ENCODE measurements at places on chromosomes 11 and 22. TPM values are rescaled to one million over a fixed set of nuclear protein-coding genes. Genes with fewer than 3 reads are reported as not detected.

DNA sequence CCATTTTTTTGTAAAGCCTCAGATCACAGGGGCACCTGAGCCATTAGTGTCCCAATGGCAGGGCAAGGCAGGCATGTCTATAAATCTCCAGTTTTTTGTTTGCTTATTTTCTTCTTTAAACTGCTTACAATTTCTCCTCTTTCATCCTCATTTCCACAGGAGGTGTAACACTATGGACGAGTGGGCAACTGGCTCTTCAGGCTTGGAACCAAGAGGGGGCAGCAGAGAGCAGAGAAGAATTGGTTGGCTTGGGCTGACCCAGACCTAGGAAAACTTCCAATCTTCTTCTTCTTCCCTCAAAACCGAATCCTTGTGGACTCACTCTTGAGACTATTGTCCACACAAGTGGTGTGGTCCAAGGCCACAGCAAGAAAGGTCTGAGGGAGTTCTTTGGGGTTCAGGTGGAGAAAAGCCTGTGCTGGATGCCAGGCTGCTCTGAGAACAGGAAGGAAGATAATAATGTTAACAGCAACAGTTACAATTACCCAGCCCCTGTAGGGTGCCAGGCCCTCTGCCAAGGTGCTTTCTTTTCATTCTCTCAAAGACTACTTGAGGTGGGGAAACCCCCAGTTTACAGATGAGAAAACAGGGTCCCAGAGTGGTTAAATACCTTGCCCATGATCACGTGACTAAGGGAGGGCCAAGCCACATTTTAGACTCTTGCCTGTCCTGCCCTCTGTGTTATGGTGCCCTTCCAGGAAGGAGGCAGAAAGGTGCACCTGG, 70.7 kb upstream of the E2F8 start:
- peaks cover 4% of the 10 kb centered on the region for H3K4me1 ChIP-seq
- H3K36me3 ChIP-seq, result no peaks in the 10 kb centered on the region
- H3K27ac ChIP-seq, result no peak overlapping the region

- no peak overlapping the region for H3K27ac ChIP-seq
- DNase-seq, result no peak
- no peaks in the 10 kb centered on the region for H3K4me1 ChIP-seq
Observed at GRCh38 chr11:63589000-63589399, 25.2 kb downstream of the PLAAT3 start.

DNA sequence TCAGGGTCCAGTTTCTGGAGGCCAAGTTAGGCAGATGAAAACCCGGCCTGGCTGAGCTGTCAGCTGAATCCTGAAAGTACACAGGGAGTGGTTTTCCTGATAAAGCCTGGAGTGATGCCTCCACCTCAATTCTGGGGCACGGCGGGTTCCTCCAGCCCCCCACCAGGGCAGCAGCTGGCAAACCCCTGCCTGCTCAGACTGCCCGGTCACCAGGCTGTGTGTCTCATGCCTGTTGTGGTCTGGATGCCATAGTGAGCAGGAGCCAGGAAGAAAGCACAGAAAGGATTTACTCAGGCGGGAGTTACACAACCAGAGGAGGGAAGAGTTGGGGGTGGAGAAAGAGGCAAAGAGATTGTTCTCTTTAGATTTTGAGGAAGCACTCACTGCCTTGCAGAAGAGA, 119.9 kb upstream of the RASSF10 start:
- peak overlapping the region; percentile 66 for H3K27ac ChIP-seq
- no peaks in the 10 kb centered on the region for H3K27me3 ChIP-seq
- peak overlapping the region; percentile 35 for H3K4me3 ChIP-seq
- H3K36me3 ChIP-seq, result no peaks in the 10 kb centered on the region
- DNase-seq, result peak; percentile 60
- H3K4me1 ChIP-seq, result peaks cover 33% of the 10 kb centered on the region

GRCh38 chr11:3126207-3126865, 38.8 kb downstream of the OSBPL5 start:
- H3K27me3 ChIP-seq, result no peaks in the 10 kb centered on the region
- H3K4me1 ChIP-seq, result peaks cover 17% of the 10 kb centered on the region
- peaks cover 24% of the 10 kb centered on the region for H3K36me3 ChIP-seq
- DNase-seq, result no peak
- H3K4me3 ChIP-seq, result no peak overlapping the region

GRCh38 chr22:42188808-42189447, 58.3 kb upstream of the CYP2D6 start:
- no peak for DNase-seq
- H3K4me1 ChIP-seq, result peaks cover 4% of the 10 kb centered on the region
- no peaks in the 10 kb centered on the region for H3K27me3 ChIP-seq
- no peak overlapping the region for H3K27ac ChIP-seq

GRCh38 chr11:1230456-1231395, 7.9 kb downstream of the MUC5B start:
- H3K4me3 ChIP-seq, result no peak overlapping the region
- DNase-seq, result no peak
- H3K4me1 ChIP-seq, result no peaks in the 10 kb centered on the region
- no peaks in the 10 kb centered on the region for H3K27me3 ChIP-seq

- H3K4me1 ChIP-seq, result no peaks in the 10 kb centered on the region
- no peak for DNase-seq
- no peaks in the 10 kb centered on the region for H3K36me3 ChIP-seq
- H3K4me3 ChIP-seq, result no peak overlapping the region
- no peaks in the 10 kb centered on the region for H3K27me3 ChIP-seq
Observed at GRCh38 chr11:119992171-119993051, 145.5 kb downstream of the TRIM29 start.

DNA sequence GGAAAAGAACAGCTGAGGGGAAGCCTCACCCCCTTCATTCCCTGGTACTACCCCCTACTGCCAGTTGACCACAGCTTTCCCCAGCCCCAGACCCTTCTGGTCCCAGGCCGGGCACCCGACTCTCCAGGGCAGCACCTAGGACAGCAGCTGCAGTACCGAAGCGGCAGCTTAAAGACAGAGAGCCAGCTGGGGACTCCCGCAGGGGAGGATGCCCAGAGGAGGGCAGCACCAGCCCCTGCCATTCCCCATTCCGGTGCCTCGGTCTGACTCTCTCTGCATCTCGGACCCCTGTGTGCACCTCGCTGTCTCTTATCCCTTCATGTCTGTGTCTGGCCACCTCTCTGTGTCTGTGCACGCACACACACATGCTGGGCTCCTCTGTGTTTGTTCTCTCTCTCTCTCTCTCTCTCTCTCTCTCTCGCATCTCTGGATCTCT, 9.4 kb downstream of the IGSF9B start:
- H3K4me3 ChIP-seq, result peak overlapping the region; percentile 22
- H3K4me1 ChIP-seq, result peaks cover 74% of the 10 kb centered on the region
- no peaks in the 10 kb centered on the region for H3K27me3 ChIP-seq
- DNase-seq, result no peak
- H3K36me3 ChIP-seq, result peaks cover 13% of the 10 kb centered on the region

The RBM14 gene
- 72.7 TPM for total RNA-seq

The OR6A2 gene
- not detected for total RNA-seq

The CARD16 gene
- 0.81 TPM for total RNA-seq

The C22orf42 gene
- not detected for total RNA-seq

The LRRC74B gene
- not detected for total RNA-seq

The CDON gene
- total RNA-seq, result 10.4 TPM

The MEI1 gene
- 3.8 TPM for total RNA-seq
